ENCODE measurements at places on chromosomes 13 and 19.

DNA sequence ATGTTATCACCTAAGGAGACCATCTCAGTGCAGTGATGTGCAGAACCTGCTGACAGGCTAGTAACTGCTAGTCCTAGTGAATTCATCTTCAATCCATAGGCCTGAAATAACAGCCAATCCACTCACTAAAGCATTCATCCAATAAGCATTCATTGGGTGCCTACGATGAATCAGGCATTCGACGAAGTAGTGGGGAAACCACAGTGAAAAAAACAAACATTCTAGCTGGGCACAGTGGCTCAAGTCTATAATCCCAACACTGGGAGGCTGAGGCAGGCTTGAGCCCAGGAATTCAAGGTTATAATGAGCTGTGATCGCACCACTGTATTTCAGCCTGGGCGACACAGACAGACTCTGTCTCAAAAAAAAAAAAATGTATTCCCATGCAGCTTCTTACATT, 135.6 kb downstream of the RNF17 start:
- DNase-seq, result no peak

- DNase-seq, result peak; percentile 89
Measured at GRCh38 chr19:41887711-41888382, 4.9 kb downstream of the ARHGEF1 start.

DNA sequence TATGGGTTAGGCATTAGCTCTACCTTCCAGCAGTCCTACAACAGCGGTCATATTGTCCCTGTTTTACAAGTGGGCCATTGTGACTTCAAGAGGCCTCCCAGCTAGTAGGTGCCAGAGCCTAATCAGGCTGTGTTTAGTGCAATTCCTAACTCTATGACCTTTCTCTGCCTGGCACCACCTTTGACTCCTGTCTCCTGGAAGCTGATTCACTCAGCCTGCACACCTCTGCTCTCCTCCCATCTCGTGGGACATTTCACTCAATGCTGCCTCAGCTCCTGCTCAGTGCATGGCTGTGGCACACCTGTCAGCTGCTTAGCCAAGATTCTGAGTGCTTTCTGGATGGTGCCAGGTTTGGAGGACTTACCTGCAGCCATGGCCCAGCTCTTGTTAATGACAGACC, 9.5 kb upstream of the GJB6 start:
- no peak for DNase-seq

DNA sequence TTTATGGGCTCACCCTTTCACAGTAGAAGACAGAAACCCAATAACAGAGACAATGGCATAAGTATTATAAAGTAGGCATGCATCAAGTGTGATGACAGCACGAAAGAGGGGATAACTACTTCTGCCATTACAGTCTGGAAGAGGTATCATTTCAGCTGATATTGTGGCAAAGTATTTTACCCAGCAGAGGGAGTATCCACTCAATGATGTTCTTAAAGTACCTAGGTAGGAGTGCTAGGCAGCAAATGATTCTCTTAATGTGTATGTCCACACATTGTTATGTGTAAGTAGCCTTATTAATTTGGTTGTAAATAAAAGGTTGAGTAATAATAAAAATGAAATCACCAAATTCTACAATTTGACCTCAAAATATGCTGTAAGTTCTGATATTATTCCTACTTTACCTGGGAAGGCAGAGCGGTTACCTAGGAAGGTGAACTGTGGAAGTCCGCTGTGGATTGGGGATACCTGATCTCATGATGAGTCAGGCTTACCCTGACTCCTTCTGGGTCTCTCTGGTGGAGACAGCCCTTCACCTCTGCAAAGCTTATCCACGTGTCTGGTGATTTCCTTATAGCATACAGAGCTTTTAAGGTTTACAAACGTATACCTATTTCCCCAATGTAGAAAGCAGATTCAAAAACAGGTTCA, 4.1 kb upstream of the UBAC2 start:
- no peak for DNase-seq

DNA sequence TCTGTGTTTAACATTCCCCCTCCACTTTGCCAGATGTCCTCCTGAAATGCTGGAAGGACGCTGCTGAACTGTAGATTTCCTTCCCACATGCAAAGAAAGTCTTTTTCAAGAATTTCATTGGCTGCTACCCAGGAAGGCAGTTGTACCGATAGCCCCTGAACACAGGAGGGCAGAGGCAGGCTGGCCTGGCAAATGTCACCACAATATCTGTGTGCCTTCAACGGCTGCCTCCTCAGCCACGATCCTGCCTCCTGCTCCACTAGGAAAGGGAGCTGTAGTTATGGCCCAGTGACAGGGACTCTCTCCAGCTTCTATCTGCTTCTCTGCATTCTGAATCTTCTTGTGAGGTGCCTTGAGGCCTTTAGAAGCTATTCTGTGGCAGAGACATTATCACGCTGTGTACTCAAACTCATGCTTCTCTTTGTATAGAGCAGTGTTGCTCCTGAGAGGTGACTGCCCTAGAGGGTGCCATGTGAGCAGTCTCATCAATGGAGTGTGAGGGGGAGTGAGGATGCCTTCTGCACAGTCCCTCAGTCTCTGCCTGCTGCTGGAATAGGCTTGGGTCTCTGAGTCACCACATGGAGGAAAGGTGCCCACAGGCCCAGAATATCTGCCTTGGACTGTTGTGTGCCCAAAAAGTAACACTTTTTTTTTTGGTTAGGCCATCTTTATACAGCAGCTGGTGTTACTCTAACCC, 279.8 kb downstream of the DNAJC15 start:
- DNase-seq, result no peak

DNA sequence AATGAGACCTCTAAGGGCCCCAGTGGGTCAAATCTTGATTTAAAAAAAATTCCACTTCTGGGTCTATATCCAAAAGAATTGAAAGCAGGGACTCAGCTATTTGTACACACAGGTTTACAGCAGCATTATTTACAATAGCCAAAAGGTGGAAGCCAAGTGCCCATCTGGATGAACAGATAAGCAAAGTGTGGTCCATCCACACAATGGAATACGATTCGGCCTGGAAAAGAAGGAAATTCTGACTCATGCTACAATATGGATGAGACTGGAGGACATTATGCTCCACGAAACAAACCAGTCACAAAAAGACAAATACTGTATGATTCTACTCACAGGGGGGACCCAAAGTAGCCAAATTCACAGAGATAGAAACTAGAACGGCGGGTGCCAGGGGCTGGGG, 76.7 kb downstream of the CACNA1A start:
- DNase-seq, result no peak

DNA sequence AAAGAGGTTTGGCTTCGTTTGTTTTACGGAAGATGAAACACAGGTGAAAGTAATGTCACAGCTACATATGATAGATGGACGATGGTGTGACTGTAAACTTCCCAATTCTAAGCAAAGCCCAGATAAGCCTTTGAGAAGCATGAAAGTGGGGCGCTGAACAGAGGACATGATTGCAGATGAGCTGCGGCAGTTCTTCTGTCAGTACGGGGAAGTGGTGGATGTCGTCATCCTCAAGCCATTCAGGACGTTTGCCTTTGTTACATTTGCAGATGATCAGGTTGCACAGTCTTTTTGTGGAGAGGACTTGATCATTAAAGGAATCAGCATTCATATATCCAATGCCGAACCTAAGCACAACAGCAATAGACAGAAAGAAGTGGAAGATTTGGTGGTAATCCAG, 111.5 kb upstream of the DIAPH3 start:
- no peak for DNase-seq

- DNase-seq, result no peak
Measured at GRCh38 chr13:42548731-42549551, 25.0 kb upstream of the TNFSF11 start.

DNA sequence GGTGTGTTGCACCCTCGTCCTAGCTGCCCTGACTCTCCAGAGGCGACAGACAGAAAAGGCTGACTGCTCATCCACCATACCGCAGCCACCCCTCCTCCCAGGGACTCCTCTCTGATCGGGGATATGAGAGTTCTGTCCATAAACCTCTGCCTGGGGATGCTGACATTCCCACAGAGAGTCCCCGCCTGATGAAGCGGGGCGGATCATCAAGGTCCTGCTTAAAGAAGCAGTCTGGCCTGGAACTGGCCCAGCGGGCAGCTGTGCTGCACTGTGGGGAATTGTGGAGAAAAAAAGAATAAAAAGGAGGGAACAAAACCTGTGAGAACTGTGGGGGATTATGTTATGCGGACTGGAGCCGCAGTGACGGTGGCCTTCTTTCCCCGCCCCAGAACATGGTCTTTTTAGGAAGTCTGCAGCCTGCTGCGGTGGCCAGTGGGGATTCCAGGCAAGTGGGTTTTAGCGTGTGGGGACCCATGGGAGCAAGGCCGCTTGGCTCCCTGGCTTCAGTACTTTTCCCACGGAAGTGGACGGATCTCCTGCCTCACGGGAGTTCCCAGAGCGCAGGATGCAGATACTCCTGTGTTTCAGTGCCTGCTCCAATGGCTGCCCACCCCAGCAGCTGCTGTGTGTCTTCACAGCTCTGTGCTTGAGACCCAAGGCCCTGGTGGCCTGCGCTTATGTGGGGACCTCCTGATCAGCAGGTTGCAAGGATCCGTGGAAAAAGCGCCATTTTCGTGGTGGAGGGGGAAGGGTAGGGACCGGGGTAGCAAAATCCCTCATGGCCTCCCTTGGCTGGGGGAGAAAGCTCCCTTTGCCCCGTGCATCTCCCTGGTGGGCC, 1456.2 kb upstream of the SLC10A2 start:
- DNase-seq, result no peak

GRCh38 chr19:17963936-17964691, 2.8 kb upstream of the KCNN1 start:
- DNase-seq, result no peak

DNA sequence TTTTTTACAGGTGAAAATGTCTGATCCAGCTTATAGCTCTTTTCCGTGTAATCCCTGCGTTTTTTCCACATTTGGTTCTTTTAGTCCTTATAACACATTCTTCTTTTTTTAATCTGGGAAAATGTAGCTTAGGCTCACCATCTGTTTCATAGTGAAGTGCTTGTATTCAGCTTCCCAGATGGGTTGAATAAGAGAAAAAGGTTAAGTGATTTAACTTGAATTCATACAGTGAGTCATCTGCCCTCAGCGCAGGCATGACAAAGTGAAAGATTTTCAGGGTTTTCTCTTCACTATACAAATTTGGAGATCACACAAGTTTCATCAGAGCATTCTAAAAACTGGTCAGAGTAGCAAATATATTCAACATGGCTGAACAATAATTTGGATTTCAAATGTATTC, 224.8 kb downstream of the SPRY2 start:
- DNase-seq, result no peak

DNA sequence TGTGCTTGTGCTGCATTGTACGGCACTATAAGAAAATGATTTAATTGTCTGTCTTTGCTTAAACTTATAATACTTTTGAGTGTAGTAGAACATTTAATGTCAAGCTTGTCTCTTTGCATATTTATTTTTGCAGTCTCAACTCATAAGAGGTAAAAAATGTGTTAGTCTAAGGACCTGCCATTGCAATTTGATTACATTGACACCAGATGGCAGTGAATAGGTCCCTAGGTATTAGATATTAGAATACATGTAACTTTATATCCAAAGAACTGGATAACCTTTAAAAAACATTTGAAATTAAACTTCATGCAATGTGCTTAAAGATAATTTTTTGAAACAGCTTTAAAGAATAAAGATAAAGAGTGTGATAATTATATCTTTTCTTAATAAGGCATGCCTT, 1421.3 kb downstream of the OLFM4 start:
- DNase-seq, result no peak

DNA sequence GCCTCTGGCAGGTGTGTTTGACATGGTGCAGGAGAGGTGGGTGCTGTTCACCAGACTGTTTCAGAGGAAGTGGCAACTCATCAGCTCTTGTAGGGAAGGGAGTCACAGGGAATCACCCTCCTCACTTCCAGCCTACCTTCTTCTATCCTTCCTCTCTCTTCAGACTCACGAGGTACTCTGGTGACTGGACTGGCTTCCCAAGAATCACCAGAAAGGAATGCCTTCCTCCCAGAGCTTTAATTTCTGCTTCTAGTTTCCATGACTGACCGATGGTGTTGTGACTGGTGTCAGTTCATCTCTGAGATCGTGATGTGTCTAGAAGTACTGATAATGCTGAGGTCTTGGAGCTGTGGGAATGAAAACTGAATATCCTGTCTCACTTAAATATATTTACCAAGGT, 247.3 kb downstream of the KCTD12 start:
- no peak for DNase-seq

DNA sequence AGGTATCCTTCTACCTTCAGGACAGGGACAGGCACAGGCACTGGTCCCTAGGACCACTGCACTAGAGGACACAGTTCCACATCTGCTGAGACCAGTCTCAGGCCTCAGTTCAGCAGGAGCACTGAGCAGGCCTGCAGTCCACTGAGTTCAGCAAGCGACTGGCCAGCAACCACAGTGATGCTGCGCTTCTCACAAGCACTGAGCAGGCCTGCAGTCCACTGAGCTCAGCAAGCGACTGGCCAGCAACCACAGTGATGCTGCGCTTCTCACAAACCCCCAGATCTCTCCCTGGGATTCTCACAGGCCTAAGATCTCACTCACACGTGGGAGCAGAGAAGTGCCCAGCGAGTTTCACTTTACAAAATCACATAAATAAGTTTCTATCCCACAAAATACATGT, 140.6 kb downstream of the IRS2 start:
- DNase-seq, result no peak

DNA sequence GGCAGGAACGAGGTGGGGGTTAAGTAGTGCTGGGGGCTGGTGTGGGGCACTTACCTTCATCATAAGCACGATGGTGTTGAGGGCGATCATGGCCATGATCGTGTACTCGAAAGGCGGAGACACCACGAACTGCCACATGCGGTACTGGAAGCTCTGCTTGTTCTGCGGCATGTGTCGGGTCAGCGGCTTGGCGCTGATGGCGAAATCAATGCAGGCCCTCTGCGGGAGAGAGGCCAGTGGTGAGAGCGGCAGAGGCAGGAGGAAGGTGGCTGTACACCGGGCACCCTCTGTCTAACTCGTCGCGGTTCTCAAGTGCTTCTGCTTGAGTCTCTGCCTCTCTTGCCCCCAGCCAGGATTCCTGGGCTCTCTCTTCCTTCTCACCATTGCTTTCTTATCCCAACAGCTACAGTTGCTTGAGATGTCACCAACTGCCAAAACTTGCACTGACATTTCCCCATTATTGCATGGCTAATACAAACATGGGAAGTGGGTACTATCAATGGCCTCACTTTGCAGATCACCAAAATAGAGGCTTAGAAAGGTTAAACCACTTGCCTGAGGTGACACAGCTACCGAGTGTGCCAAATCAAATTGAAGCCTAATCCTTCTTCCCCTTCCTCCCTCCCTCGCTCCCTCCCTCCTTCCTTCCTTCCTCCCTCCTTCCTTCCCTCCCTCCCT, 105.0 kb downstream of the IER2 start:
- no peak for DNase-seq

- DNase-seq, result no peak
Measured at GRCh38 chr13:44393391-44393790, 19.8 kb downstream of the SERP2 start.

DNA sequence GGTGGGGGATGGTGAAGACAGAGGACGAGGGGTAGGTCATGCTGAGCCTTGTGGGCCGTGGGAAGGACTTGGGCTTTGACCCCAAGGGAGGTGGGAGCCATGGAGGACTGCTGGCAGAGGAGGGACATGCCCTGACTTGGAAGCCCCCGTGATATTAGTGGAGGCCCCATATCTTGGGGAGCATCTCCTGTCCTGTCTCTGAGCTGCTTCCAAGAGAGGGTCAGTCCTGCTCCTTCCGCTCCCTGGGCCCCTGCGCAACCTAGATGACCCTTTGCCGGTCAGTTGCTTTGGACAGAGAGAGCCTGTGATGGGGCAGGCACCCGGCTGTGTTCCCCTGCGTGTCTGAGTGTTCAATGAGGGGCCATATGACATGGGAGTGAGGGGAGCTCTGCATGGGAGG, 5.2 kb downstream of the TLE6 start:
- DNase-seq, result no peak
